ENCODE measurements at places on chromosomes 7 and 10. TPM values are rescaled to one million over a fixed set of nuclear protein-coding genes. Genes with fewer than 3 reads are reported as not detected.

DNA sequence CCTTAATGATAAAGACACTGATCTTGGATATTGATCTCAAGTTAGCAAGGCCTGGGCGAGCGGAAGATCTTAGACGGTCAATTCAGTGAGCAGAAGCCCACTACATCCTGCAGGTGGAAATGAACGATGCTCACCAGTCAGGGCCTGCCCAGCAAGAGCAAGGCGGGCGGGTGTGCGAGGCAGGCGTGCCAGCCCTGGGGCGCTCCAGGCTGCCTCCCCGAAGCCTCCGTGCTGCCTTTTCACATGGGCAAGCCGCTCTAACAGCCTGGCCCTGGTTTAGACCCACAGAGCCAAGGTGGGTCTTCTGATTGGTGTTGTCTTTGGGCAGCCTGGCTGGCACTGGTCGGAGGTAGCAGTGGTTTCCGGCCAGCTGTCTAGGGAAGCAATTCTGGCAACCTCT is 475.1 kb upstream of the FOXK1 start:
- no peak for ATAC-seq

DNA sequence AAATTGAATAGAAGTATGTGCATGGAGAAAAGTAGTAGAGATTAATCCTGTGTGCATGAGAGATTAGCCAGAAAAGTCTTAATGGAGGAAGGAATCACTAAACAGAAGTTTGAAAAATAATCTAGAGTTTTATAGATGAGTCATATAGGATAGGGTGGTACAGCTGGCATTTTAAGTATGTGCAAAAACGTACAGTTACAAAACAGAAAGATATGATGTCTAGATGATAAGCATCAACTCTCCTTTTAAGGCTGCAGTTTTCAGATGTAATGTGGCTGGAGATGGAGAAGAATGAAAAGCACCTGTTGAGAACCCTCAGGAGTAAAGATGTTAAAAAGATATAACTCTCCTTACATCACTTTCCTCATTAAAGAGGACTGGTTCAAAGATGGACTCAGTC is 271.3 kb downstream of the STK31 start:
- ATAC-seq: no peak

GRCh38 chr7:20395104-20395503 is 64.4 kb downstream of the ITGB8 start:
- no peak for ATAC-seq

DNA sequence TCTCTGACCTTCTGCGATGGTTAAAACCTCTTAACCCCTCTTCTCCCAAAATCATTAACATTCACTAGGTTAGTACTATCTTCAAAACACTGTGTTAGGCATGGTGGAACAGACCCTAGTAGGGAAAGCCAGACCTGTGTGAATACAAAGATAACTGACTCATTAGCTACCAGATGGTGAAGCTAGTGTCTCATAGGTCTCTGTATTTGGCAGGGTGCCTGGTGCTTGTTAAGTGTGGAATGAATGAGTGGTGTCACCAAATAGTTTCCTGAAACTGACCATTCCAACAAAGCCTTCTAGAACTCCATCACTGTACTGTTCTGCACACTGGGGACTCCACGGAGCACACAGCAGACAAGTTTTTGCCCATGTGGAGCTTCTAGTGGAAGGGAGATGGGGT is 27.7 kb upstream of the TM9SF3 start:
- ATAC-seq: no peak

TMEM209 gene
- total RNA-seq: 47.0 TPM

GRCh38 chr10:131849591-131850382 is 51.0 kb upstream of the PPP2R2D start:
- no peak for ATAC-seq
